Kasumi-1 (cell line): ENCODE measurements at places on chromosomes 6 and 20.

GRCh38 chr20:48165401-48165685 lies 380.1 kb upstream of the SULF2 start:
- no peak for DNase-seq

DNA sequence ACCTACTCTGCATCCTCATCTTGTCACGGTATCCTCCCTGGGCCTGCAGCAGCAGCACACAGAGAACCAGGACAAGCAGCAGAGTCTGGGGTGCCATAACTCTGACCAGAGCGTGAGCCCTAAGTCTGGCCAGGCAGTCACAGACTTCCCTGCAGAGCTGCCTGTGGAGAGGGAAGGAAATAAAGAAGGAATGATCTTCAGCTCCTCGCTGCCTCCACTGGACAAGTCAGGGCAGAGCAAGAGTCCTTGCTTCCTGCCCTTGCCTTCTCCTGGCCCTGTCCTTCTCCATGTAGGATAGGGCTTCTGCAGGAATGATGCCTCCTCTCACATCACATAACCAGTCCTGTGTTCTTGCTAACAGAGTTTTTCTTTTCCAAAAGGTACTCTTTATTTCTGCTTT lies 15.9 kb upstream of the WFDC11 start:
- DNase-seq = no peak

DNA sequence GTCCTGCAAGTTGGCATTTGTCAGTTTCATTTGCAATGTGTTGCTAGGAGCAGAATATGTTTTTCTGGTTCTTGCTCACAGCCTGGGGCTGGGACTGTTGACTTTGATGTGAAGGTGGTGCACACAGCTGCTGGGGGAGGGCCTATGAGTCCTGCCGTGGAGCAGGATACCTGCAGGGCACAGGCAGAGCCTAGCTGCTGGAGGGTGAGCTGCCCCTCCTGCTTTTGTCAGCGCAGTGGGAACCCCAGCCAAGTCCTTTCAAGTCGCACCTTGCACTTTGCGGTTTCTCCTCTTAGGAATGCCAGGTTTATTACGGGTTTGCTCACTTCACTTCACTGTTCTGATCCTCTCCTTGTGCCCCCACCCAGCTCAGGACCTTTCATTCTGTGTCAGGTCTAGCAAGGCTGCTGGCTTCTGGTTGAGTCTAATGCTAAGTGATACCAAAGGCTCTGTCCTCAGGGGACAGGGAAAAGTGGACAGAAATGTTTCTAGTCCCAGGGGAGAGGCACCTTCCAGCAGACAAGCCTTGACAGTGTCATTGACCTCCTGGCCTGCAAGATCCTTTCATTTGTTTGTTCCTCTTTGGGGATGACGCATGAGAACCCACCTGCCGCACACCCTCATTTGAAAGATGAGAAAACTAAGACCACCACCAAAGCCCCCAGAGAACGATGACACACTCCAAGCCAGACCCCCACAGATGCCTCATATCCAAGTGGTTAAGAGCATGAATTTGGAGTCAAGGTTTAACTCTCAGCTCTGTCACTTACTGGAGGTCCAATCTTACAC lies 2.7 kb upstream of the SPO11 start:
- DNase-seq = no peak

DNA sequence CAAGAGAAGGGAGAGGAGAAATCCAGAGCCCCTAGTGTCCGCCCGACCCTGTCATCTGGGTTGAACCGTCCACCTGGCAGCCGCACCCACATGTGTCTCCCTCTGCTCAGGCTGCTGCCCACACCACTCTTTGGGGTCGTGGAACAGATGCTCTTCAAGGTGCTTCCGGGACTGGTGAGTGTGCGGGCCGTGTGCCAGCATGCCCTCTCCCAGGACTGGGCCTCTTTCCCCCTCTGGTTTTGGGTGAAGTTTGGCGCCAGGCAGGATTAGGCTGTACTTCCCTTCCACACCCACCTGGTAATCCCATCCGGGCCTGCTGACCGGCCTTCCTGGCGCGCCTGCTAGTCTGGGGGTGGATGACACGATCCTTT lies 7.9 kb downstream of the BPIFB3 start:
- DNase-seq = no peak

DNA sequence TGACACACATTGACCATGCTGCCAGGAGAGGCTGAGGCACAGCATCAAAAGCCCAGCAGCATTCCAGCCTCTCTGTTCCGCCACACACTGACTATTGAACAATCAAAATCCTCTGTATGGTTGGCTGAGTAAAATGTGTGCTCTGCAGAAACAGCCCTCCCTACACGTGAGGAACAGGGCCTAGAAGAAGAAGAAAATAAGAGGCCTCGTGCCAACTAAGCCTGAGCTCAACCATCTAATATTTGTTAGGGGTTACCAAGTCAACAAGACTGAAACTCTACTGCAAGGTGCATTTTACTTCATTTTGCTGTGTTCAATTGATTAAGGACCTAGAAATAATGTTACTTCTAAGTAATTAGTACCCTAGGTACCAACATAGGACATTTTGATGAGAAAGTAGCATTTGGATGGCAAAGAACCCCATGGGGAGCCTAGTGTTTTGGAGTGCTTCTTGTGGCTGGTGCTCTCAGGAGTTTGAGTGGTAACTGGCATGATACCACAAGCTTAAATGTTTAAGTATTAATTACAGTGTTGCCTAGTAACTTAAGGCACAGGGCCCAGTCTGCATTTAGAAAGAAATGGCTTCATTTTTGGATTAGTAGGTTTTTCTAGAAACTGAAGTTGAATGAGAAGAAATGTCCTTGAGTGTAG lies 146.6 kb upstream of the PLN start:
- DNase-seq = no peak

DNA sequence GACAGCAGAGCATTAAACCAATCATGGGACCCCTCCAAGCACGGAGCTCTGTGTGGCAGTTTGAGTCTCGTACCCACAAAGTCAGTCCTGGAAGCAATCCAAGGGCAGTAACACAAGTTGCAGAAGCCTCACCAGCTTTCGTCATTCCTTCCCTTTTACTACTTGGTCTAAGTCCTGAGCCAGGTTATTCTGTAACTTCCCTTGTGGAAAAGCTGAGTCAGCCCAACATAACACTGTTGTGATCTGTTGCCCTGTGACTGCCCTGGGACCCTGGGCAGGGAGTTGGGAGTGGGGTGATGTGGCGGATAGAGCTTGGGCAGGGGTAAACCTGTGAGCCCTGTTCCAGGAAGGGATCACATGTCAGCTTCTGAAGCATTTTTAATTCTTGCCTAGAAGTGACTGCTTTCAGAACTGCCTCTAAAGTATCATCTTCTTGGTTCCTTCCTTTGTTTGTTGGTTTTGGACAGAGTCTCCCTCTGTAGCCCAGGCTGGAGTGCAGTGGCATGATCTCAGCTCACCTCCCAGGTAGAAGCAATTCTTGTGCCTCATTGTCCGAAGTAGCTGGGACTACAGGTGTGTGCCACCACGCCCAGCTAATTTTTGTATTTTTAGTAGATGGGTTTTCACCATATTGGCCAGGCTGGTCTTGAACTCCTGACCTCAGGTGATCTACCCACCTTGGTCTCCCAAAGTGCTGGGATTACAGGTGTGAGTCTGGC lies 183.7 kb upstream of the JAG1 start:
- peak; percentile 83 for DNase-seq

DNA sequence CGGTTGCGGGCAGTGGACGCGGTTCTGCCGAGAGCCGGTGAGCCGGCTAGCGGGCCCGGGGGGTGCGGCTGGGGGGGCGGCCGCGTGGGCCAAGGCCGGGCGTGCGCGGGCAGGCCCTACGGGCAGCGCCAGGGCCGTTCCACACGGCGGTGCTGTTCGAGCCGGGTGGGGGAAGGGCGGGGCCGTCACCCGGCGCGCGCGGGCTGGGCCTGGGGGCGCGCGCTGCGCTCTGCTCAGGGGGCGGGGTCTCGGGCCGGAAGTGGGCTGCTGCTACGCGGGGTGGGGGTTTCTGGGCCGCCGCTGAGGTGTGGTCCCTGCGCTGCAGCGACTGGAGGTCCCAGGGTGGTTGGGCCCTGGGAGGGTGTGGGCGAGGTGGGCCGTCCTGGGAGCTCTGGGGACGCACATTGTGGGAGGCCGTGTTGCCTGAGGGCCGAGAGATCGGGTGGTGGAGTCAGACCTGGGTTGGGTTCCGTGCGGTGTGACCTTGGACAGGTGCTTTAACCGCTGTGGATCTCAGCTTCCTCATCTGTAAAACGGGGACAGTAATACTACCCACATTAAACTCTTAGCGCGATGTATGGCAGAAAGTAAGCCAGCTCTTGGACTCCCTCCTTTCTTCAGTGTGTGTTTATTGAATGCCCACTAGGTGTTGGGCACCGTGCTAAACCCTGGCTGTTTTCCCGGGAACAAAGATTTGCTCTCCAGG lies 391 bp downstream of the MAPRE1 start:
- peak; percentile 52 for DNase-seq

DNA sequence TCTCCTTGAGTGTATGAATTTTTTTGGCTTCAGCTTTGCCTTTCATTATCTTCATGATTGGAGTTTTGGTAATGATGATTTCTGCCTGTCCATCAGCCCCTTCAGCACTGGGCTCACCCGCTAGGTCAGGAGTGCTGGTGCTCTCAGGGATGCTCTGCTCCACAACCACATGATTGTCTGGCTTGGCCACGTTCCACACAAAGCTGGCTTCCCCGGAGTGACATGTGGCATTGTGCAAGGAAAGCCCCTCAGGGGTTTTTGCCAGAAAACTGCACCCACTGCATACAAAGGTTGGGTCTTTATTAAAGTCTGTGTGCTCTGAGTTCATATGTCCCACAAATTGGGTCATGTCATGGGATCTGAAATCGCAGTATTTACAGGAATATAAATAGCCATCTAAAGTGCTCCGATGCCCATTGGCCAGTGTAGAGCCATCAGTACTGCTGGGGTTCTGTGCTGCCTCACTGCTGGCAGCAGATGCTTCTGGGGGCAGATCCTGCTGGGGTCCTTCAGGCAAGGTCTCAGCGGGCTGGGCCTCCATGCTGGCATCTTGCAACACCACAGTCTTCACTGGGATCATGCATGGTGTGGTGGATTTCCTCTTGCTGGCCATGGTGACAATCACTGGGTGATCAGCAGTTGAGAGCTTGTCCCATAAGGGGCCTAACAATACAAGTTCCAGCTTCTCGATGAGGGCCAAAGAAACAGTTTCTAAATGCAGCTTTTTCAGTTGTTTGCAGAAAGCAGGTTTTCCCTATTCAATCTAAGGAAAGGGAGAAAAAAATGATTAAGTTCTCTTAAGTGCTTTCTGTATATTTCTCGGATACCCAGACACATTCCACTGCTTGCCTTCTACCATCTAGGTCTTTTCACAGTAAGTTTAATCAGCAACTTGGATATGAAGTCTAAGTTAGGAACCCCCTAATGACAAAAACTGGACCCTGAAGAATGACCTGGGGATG lies 67.2 kb downstream of the PLCG1 start:
- DNase-seq = no peak
